ENCODE measurements at places on chromosomes 12 and 14.

GRCh38 chr14:22981876-22982476, 375 bp downstream of the AJUBA start:
- peak; percentile 48 for DNase-seq

- DNase-seq: no peak
These were observed 94.3 kb downstream of the RGS6 start for GRCh38 chr14:72026536-72026935.

DNA sequence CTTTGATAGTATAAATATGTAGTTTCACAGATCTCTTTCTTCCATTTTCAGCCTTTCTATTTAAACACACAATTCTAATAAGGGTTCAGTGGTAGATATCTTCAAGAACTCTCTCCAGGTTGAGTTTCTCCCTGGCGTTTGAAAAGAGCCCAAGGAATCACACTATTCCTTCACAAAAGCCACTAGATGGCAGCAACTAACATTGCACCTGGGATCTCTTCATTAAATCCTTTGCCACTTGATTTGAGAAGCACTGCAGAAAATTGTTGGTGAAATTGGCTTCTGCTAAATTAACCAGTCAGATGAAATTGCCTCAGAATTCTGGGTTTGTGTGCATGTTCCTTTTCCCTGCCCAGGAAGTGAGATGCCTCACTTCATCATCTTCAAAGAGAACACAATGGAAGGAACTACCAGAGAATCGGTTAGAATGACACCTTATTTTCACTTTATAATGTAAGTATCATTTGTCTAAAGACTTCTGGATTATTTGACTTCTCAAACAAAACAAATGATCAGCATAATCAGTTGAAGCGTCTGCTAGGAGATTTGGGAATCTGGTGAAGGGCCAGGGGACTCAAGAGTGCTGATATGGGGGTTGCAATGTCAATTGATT, 6.8 kb downstream of the CCDC198 start:
- no peak for DNase-seq

DNA sequence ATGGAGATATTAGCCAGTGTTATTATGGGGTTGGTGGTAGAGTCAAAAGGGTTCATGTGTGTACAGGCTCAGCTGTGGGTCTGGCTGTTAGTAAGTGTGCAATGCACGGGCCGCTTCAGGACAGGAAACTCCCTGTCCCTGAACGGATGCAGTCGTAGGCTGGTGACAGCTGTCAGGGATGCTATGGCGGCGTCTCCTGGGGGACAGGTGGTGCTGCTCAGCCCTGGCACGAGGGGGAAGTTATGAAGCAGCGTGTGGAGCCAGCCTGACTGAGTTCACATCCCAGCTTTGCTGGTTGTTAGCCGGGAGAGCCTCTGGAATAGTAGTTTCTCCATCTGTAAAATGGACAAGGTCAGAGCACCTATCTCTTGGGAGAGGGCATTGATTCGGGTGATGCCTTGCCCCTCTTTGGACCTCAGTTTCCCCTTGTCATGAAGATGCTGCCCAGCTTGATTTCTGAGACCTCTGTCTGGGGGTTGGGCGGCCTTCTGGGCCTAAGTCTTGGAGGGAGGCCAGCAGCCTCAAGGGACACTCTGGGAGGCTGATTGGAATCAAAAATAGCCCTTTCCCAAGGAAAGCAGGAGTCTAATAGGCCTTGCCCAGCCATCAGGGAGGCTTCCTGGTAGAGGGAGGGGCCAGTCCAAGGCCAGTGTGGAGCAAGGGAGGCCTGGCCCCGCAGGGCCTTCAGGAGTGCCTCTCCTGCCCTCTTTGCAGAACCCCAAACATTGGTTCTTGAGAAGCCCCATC, 7.1 kb downstream of the ASB2 start:
- no peak for DNase-seq

- no peak for DNase-seq
These were observed 16.5 kb downstream of the RBM19 start for GRCh38 chr12:113949321-113950305.

- no peak for DNase-seq
These were observed 43.1 kb downstream of the LIMA1 start for GRCh38 chr12:50240096-50240791.

GRCh38 chr14:54681811-54682261, 114.9 kb downstream of the SAMD4A start:
- DNase-seq: no peak

GRCh38 chr12:20946732-20947131, 136.2 kb downstream of the SLCO1B3 start:
- no peak for DNase-seq

DNA sequence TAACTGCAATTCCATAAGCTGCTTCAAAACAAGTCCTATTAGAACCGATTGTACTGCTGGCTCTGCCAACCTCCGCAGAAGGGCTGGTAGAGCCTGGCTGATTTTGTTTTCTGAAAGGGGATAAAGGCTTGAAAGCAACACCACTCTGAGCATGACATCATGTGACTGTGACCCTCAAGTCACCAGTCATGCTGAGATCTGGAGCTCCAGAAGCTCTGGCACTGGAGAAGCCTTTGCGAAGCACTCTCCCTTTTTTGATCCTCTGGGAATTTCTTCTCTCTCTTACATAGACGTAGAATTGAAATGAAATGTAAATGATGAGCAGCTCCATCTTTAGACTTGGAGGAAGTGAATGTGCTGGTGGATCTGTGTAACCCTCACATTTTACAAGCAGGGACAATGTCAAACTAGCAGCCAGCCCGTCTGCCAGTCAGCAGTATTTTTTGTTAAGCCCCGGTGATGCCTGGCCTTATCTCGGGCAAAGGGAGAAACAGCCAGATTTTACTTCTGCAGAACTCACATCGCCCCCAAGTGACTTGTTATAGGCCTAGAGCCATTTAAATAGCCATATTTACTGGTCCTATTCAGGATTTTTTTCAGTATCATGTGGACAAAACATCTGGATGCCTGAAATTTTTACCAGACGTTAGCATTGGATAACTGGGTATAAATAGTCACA, 112.1 kb upstream of the NPAS3 start:
- DNase-seq: no peak

- DNase-seq: no peak
These were observed 7.4 kb downstream of the GLIPR1L1 start for GRCh38 chr12:75341873-75342272.

- DNase-seq: no peak
These were observed 9.7 kb downstream of the PAWR start for GRCh38 chr12:79681008-79681590.

DNA sequence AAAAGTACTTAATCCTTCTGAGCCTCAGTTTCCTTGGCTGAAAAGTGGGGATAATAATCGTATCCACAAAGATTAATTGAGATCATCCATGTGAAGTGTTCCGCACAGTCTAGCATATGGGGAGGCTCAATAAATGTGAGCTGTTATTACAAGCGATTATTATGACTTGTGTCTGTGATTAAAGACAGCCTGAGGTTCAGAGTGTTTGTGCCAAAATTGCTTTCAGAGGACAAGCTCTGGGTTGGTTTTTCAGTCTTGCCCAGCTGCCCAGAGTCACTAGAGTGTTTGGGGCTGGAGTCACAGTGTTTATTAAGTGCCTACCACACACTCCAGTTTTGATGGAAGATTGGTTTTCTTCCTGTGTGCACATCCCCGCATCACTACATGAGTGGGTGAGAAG, 53.5 kb downstream of the NTF3 start:
- no peak for DNase-seq

DNA sequence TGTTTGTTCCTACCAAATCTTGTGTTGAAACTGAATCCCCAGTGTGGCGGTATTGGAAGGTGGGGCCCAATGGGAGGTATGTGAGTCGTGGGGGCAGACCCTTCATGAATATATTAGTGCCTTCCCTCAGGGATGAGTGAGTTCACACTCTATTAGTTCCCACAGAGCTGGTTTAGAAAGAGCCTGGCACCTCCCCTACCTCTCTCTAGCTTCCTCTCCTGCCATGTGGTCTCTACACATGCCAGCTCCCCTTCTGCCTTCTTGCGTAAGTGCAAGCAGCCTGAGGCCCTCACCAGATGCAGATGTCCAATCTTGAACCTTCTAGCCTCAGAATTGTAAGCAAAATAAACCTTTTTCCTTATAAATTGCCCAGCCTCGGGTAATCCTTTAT, 105.8 kb downstream of the SPTSSA start:
- DNase-seq: no peak

DNA sequence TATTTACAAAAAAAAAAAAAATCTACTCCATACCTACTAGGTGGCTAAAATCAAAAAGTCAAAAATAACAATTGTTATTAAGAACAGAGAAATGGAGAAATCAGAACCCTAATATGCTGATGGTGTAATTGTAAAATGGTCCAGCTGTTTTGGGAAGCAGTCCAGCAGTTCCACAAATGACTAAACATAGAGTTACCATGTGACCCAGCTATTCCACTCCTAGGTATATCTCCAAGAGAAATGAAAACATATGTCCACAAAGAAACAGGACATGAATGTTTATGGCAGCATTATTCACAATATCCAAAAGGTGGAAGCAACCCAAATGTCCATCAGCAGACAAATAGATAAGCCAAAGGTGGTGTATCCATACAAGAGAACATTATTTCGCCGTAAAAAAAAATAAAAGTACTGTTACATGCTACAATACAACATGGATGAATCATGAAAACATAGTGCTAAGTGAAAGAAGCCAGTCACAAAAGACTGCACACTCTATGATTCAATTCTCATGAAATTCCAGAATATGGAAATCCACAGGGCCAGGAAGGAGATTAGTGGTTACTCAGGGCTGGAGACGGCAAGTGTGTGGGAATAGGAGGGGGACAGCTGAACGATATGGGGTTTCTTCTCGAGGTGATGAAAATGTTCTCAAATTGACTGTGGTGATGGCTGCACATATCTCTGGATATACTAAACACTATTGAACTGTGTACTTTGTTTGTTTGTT, 9.1 kb upstream of the DPF3 start:
- no peak for DNase-seq

GRCh38 chr12:110183386-110183785, 59.2 kb downstream of the IFT81 start:
- no peak for DNase-seq

DNA sequence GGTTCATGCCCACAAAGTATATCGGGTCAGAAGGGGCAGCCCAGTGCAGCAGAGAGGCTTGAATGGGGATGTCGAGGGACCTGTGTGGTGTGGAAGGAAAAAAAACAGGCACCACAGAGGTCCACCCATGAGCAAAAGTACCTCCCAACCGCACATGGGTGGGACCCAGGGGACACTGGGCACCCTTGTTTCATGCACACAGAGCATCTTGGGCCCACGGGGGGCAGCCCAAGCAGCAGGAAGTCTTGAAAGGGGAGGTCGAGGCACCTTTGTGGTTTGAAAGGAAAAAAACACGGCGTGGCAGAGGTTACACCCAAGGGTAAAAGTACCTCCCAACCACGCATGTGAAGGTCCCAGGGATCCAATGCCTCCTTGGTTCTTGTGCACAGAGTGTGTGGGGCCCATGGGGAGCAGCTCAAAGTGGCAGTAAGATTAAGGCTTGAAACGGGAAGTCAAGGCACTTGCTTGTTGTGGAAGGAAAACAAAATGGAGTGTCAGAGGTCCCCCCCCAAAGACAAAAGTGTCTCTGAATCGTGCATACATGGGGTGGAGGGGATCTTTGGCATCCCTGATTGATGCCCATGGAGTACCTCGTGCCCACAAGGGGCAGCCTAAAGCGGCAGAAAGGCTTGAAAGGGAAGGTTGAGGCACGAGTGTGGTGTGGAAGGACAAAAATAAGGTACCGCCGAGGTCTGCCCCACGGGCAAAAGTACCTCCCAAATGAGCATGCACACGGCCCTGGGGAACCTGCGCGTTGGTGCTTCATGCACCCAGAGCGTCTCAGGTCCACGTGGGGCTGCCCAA, 575.5 kb downstream of the ALG10 start:
- DNase-seq: no peak

DNA sequence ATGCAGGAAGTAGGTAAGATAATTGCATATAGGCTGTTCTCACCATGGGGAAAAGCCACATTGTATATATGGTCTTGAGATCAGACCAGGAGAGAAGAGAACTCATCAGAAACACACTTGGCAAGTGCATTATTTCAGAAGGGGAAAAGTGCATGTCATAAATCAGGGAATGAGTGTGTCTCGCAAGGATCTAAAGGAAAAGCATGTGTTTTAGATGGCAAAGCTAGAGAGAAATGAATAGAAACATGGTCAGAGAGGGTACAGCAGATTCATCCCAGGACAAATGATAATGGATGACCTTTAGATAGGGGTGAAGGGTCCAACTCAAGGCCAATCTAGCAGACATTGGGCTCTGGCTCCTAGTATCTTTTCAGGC, 230.2 kb upstream of the NAV3 start:
- DNase-seq: no peak

GRCh38 chr12:1839956-1840951, 19.9 kb downstream of the LRTM2 start:
- no peak for DNase-seq

GRCh38 chr12:8156845-8157244, at the start of gene ZNF705A:
Gene ZNF705A, plus strand, starts transcription at chr12:8157015. Its CDS starts 15,611 bp downstream, at chr12:8172626.
- no peak for DNase-seq

DNA sequence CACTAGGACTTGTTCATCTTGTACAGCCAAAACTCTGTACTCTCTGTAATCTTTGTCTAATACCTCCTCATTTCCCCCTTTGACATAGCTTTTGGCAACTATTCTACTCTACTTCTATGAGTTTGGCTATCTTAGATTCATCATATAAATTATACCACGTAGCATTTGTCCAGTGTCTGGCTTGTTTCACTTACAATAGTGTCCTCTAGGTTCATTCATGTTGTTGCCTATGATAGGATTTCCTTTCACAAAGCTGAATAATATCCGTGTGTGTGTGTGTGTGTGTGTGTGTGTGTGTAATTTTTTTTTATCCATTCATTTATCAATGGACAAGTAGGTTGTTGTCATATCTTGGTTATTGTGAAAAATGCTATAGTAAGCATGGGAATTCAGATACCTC, 209.5 kb downstream of the KCNC2 start:
- no peak for DNase-seq

DNA sequence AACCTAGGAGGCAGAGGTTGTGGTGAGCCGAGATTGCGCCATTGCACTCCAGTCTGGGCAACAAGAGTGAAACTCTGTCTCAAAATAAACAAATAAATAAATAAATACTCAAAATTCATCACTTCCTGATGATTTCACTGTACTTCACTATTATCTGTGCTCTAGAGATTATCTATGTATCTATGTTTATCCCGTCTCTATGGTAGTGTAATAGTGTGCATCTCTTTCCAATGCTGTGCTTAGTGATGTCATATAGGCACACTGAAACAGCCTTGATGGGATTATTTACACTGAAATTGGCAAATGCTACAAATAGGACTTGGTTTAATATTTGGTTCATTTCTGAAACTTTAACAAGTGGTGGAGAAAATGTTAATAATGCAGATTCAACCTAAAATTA, 6.5 kb downstream of the CAPS2 start:
- DNase-seq: no peak

GRCh38 chr14:58298477-58299400, at the start of gene ARID4A:
Gene ARID4A, plus strand, starts transcription at chr14:58298555. Its CDS starts 1,300 bp downstream, at chr14:58299855.
- peak; percentile 89 for DNase-seq

- no peak for DNase-seq
These were observed 491.8 kb downstream of the PCNX1 start for GRCh38 chr14:71399057-71399487.

- DNase-seq: no peak
These were observed 9.9 kb upstream of the NID2 start for GRCh38 chr14:52078721-52079120.

GRCh38 chr14:23883684-23884540, 69.7 kb upstream of the DHRS4 start:
- DNase-seq: no peak

- DNase-seq: no peak
These were observed 33.5 kb downstream of the RNFT2 start for GRCh38 chr12:116771651-116772050.
